ENCODE measurements at places on chromosomes 5 and 9.

DNA sequence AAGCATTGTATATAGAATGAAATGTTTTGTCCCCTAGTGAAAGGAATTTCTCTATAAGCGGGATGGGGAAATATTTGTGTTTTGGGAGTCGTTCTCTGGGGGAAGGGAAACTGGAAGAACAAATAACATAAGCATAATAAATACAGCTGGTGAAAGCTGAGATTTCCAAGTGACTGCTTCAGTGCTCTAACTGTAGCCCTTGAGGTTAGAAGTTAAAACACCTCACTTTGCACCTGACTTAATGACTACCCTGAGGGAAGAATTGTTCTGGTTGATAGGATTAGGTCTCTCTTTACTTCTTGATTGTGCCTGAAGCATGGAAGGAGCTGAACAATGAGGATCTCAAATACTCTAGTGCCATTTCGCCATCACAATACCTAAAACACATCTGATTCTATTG, 307.4 kb downstream of the MAN2A1 start:
- DNase-seq = peak; percentile 16

DNA sequence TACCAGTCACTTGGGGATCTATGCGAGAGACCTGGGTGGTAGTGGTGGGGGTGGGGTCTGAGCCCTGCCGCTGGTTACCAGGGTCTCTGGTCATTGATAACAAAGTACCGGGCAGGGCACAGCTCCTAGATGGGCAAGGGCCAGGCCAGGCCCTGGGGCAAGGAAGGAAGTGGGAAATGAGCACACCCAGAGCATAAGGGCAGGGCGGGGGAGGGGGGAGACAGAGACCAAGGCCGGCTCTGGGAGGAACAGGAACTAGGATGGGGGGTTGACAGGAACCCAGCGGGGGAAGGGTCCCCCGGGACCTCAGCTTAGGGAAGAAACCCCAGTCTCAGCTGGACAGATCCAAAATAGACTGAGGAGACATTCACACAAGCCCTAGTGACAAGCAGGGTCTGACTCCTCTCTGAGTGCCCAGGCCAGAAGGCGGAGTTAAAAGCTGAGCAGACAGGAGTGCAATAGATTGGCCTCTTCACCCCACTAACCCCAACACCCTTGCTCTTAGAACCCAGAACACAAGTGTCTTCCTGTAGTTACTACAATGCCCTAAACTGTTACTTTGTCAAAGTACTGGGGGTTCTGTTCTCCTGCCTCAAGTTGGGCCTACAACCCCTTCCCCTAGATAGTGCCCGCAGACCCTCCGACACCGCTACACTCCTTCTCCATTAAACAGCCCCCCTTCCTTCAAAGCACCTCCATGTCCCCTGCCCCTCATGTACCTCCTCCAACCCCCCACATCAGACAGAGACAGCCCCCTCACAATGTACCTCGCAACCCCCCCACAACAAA, 628 bp downstream of the ATOSB start:
- DNase-seq = peak; percentile 38

- no peak for DNase-seq
Measured at GRCh38 chr5:140242099-140242498, 60.8 kb downstream of the PFDN1 start.

DNA sequence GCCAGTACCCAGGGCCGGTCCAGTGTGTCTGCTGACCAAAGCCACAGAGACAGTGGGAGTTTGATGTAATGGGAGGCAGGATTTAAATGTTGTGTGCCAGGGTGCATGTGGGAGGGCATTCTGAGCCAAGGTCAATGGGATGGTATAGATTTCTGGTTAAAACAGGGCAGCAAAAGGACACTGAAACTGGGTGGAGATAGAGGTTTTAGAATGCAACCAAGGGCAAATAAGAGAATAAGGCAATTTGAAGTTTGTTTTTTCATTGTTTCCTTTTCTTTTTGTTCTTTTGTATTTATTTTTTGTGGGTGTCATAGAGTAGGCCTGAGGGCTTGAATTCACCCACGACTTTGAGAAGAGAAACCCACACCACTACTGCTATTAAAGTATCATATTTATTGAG, 65.5 kb upstream of the CLINT1 start:
- no peak for DNase-seq

DNA sequence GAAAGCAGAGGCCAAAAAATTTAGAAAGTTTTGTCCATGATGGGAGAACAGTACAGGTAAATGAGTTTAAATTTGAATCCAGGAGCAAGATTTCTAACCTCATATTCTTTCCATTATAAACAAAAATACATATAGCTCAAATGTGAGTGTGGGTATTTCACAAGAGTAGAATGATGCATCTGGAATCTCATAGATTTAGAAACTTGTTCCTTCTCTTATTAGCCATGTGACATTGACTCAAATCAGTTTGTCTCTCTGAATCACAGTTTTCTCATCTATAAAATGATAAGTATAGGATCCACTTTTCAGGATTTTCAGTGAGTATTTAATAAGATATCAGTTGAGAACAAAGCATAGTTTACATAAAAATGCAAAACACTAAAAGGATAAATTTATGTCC, 436.3 kb upstream of the PAPPA start:
- DNase-seq = no peak

DNA sequence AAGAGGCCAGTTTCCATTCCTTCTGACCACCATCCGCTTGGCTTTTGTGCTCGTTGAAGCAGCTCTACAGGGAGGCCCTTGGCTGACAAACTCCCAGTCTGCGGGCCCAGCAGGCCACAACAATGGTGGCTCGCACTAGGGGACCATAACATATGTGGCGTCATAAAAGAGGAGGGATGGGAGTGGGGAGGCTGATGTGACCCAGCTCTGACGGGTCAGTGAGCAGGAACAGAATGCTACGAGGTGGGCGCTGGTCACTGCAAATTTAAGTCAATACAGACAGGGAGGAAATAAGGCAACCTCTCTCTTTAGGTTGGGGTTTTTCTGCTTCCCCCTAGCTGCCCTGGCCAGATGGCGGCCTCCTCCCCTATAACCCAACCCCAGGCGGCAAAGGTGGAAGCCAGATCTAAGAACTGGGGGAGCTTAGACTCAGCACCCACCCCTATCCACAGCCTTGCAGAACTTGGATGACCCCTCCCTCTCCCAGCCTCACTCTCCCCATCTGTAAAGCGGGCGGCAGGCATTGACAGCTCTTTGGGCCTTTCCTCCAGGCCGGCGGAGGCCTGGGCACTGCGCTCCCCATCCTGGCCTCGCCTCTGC, 778 bp downstream of the FRRS1L start:
- DNase-seq = no peak

GRCh38 chr5:71887680-71888079, 168.6 kb downstream of the CARTPT start:
- peak; percentile 88 for DNase-seq

- DNase-seq = no peak
Measured at GRCh38 chr9:21590058-21590996, 108.2 kb upstream of the IFNE start.

DNA sequence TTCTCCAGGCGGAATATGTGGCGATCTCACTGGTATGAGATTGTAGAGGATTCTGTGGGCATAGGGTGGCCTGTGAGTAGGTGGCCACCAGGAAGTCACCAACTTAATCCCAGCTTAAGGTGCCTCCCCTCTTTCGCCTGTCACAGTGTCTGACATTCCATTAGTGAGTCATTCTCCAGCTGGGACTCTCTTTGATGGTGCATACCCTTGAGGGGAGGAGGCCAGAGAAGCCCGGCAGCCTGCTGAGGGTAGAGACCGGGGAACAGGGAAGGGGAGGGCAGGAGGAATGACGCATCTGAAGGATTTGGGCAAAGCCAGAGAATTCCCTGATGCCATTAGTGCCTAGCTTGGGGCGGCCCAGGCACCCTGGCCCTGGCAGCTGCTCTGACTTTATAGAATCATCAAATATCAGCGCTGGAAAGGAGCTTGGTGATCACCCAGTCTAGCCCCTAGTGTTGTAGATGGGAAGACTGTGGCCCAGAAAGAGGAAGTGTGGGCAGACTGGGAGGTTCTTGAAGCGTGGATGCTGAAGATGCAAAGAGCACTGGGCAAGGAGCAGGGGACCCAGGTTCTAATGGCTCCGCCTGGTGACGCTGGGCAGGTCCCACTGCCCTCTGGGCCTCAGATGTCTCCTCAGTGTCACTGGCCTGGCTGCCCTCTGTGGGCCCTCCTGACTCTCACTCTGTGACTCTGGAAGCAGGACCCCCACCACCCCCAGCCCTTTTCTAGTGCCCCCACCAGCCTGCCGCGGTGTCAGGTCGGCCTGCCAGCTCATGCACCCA, 41.4 kb downstream of the DAB2IP start:
- DNase-seq = peak; percentile 73

DNA sequence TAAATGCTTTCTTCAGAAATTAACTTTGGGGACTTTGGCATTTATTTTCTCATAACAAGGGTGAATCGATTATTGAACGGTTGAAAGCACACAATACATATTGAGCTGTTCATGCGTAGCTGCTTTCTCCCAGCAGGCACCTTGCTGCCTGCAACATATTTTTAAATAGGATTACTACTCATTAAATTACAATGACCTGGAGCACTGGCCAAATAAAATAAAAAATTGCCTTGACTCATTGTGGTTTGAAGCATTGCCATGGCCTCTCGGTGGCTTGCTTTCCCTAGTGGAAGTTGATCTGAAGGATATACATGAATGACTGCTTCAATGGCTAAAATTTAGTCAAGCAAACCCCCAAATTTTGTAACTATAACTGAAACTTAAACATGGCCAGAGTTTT, 181.6 kb upstream of the NUDT12 start:
- peak; percentile 43 for DNase-seq

GRCh38 chr5:142109331-142110045, 909 bp downstream of the NDFIP1 start:
- peak; percentile 12 for DNase-seq

- DNase-seq = no peak
Measured at GRCh38 chr5:107949688-107950341, 279.1 kb upstream of the EFNA5 start.

GRCh38 chr9:78713614-78714405, 416.9 kb downstream of the PSAT1 start:
- no peak for DNase-seq

DNA sequence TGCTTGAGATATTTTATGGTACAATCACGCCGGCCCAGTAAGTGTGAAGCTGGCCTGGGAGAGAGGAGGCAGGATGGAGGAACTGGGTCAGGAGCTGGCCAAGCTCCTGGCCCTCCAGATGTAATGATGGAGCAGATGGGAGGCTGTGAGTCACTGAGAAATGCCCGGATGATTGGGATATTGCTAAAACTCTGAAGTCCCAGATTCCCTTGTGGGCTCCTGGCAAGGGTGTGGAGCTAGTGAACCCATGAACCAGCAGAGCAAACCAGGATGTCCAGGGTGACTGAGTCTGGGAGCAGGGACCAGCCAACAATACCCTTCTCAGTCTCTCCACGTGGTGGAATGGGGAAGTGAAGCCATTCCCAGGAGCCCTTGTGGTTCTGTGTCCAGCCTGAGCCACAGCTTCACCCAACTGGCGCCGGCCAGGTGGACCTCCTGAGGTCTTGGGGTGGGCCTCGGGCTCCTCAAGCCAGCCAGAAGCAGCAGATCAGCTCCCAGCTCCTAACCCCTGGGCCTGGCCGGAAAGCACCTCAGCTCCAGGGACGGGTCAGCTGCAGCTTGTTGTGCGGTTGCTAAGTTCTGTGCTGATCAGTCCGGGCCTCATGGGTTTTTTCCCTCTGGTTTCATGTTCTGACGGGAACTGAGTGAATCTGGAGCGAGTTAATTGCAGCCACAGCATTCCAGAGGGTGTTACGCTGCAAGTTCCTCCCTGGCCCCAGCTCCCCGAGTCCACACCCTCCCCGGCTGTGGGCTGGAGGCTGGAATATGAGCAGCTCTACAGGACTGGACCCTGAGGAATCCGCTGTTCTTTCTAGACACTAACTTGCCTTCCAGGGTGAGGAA, 37.6 kb downstream of the DUSP1 start:
- peak; percentile 57 for DNase-seq

DNA sequence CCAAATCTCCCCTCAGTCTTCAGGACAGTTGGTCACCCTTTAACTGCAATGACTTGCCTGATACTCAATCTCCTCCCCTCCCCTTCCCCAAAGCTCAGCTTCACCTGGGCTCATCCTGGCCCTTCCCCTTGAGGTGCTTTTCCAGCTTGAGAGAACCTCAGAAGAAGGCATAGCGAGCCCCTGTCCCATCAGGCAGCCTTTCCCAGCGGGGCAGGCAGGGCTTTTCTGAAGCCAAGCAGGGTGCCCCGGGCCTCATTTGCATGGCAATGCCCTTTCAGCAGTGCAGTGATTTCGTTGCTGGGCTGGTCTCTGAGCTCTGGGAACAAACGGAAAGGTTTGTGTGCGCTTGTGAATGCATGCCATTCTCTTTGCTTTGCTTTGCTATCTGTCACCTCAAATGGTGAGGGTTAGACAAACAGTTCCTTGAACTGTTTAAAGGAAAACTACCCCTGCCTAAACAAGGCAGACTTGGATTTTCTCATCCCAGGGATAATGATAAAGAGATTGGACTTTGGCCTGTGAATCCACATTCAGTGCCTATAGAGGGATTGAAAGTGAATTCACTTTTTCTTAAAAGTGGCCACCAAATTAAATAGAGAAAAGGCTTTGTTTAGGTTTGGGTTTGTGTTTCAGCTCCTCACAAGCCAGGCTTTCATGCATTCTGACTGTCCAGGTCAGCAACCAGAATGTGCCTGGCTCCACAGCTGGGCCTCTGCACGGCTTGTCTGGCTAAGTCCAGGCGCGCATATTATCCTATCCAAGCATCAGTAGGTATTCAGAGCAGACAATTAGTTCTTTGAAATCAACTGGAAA, 165.3 kb downstream of the ZNF608 start:
- DNase-seq = peak; percentile 47

GRCh38 chr5:11560915-11561697, 343.1 kb downstream of the CTNND2 start:
- no peak for DNase-seq

- DNase-seq = no peak
Measured at GRCh38 chr5:14415698-14416074, 165.9 kb upstream of the OTULINL start.

DNA sequence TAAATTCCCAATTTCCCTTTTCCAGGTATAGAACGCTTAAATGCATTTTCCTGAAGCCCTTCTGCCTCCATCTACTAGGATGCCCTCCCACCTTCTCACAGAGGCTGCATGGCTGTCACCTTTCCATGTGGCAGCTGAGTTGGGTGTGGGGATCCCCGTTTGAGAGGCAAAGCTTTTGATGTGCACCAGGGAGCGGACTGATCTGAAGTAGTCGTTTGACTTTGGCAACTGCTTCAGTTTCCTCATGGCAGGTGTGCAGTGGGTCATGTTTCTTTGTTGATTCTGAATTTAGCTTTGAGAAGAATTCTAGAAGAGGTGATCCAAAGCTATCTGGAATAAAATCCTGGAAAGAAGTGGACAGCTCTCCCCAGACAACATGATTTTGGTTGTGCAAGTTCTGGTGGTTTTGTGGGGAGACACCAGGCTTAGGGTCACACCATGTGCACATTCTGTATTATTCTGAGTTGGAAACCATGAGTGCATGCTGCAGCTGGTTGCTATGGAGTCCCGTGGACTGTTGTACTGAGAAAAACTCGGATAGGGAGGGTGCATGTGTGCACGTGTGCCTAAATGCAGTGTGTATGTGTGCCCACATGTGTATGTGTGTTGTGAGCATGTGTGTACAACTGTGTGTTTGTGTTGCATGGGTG, 63.5 kb downstream of the GADD45G start:
- no peak for DNase-seq

- no peak for DNase-seq
Measured at GRCh38 chr5:96187309-96188027, 225.8 kb upstream of the ELL2 start.

Measured in Caki2 (cell line).